ENCODE measurements at places on chromosomes 3 and 15. TPM values are rescaled to one million over a fixed set of nuclear protein-coding genes. Genes with fewer than 3 reads are reported as not detected.

GRCh38 chr3:79012946-79013362 lies 754.8 kb downstream of the ROBO1 start:
- DNase-seq = peak; percentile 89

GRCh38 chr15:76495487-76495886 lies 158.9 kb downstream of the ISL2 start:
- DNase-seq = no peak

The NANOGP8 gene
- not detected for total RNA-seq

DNA sequence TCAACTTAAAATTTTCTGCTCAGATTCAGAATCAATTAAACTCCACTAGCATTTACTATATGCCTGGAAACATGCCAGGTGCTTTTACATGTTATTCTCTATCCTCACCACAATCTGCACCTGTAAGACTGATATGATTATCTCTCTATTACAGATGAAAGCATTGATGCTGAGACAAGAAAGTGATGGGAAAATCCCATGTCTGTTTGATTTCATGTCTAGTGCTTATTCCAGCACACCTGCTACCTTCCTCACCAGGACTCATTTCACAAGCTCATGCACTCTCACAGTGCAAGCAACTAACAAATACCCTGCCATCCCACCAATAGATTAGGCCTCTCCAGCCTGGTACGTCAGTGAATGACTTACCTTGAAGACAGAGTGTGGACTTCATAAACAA lies 25.0 kb upstream of the BCL6 start:
- DNase-seq = no peak

DNA sequence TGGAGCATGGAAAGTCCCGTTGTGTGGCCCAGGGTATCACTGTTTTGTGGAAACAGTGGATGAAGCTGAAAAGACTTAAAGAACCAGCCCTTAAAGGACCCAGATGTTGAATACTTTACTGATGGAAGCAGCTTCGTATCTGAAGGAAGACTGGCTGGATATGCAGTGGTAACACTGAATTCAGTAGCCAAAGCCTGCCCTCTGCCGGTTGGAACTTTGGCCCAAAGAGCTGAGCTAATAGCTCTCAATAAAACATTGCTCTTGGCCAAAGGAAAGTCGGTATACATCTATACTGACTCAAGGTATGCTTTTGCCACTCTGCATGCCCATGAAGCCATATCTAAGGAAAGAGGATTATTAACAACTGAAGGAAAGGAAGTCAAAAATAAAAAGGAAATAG lies 885.4 kb downstream of the PDCD6IP start:
- peak; percentile 71 for DNase-seq

DNA sequence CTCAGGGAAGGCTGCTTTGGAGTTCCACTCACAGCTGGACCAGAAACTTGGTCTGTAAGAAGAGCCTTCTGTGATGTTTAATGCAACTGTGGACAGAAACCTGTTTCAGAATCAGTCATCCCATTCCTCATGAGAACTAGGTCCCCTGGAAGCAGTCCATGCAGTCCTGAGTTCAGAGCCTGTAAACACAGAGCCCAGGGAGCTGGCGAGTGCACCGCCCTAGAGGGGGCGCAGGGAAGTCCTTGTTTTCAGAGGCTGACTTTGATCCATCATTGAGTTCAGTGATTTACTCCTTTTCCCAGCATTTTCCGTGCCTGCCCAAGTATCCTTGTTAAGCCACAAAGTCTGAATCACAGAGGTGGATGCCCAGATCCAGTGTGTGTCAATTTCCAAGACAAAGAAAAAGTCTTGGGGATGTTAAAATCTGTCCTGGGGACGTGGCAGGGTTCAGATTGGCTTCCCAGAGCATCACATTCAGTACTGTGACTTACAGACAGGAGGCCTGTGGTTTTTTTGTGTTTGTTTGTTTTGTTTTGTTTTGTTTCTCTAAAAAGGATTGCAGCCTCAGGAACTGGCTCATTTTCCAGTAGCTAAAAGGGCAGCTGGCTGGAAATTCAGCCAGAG lies 9.8 kb upstream of the TXNRD3 start:
- DNase-seq = peak; percentile 37

DNA sequence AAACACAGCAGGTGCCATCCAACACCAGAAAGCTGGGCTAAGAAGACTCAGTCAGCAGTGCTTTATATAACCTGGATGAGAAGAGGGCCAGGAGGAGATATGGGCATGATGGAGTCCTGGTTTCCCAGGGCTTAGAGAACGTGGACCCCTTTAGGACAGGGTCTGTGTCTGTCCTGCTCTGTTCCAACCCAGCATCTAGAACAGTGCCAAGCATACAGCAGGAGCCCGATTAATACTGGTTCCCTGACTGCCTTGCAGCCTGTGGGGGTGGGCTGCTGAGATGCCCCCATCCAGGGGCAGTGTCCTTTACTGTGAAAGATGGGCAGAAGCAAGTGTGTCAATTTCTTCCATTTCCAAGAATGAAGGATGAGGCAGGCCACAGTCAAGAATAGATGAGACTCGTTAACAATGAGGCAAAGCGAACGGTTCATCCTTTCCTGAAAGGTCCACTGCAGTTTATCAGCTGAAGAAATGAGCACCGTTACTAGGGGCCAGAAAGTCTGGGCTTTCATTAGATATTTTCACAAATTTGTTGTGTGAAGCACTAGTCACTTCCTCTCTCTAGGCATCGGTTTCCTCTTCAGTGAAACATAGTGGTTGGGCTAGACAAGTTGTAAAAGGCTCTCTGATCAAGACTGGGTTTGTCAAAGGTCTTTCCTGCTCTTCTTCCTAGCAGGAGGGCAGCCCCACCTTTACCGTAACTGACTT lies 72.0 kb upstream of the HERC1 start:
- DNase-seq = no peak

The CHRM5 gene
- total RNA-seq = not detected

- DNase-seq = peak; percentile 10
Measured at GRCh38 chr15:72339777-72340177, 19.8 kb upstream of the CELF6 start.

DNA sequence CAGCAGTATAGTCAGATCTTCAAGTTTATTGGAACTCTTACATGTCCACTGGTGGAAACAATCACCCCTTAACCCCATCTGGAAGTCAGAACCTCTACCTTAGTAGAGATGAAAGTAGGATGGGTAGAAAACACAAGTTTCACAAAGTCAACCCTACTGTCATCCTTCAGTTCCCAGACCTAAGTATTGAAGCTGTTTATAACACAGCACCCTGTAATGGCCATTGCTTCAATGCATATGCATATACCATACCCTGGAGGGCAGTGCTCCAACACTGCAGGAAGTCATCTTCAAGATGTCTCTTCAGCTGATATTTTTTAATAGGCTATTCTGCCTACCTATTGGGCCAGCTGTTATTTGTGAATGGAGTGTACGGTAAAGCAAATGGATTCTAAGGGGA lies 241.3 kb downstream of the UBE2E2 start:
- DNase-seq = no peak

- DNase-seq = peak; percentile 97
Measured at GRCh38 chr3:69821133-69821532, 81.9 kb downstream of the MITF start.

The MUSTN1 gene
- 0.43 TPM for total RNA-seq

DNA sequence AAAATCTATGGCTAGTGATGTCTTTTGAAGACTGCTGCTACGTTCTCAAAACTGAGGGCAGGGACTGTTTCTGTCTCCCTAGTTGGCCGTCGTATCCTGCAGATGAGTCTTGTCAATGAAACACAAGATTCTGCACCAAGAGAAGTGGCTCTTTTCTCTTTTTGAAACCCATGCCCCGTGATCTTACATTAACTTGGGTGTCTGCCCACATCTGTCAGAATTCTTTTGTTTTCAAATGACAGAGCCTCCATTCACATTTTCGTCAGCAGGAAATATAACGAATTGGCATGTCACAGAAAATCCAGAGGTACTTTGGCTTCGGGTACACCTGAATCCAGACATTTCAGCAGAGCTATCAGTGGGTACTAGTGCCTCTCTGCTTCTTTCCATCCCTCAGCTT lies 331.3 kb upstream of the PROK2 start:
- no peak for DNase-seq

DNA sequence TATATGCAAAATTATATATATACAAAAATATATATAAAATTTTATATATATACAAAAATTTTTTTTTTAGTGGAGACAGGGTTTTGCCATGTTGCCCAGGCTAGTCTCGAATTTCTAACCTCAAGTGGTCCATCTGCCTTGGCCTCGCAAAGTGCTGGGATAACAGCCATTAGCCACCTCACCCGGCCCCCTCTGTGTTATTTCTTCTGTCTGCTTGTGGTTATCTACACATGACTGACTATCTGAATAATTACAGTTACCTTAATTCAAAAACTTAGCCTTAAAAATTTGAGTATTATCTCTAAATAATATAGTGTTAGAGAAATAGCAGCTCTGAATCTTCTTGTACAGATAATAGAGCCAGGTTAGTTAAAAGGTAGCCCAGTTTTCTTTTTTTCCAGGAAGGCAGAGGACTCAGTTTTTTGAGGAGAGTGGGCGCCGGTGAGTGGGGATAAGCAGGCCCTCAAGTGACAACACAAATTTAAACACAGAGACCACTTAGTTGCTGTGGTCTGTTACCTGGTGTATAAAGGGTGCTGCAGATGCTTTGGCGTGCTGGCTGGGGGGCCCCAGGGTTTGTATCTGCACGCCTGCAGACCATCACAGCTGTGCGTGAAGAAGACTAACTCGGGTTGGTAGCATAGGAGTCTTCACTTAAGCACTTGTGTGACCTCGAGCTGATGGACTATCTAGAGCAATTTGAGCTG lies 83.7 kb downstream of the TRAK1 start:
- no peak for DNase-seq

The ZPLD1 gene
- 0.45 TPM for total RNA-seq

GRCh38 chr3:67856718-67857117 lies 202.3 kb upstream of the SUCLG2 start:
- no peak for DNase-seq

The PRC1 gene
- 92.3 TPM for total RNA-seq

GRCh38 chr15:29072444-29072843 lies 186.7 kb downstream of the APBA2 start:
- DNase-seq = no peak

DNA sequence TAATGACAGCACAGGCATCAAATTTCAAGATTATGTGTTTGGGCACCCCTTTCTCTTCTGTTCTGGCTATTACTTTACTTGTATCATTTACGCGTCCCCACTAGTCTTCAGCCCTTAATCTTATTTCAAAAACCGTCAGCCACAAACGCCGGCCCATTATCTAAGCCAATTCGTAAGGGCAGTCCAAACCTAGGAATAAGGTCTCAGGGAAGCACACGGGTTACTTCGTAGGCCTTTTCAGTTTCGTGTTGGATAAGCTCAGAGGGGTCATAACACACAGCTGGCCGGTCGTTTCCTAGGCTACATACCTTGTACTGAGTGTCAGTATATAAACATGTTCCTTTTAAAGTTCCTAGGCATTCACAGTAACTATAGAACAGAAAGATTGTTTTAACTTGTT lies 5.1 kb upstream of the DNAAF4 start:
- DNase-seq = no peak

DNA sequence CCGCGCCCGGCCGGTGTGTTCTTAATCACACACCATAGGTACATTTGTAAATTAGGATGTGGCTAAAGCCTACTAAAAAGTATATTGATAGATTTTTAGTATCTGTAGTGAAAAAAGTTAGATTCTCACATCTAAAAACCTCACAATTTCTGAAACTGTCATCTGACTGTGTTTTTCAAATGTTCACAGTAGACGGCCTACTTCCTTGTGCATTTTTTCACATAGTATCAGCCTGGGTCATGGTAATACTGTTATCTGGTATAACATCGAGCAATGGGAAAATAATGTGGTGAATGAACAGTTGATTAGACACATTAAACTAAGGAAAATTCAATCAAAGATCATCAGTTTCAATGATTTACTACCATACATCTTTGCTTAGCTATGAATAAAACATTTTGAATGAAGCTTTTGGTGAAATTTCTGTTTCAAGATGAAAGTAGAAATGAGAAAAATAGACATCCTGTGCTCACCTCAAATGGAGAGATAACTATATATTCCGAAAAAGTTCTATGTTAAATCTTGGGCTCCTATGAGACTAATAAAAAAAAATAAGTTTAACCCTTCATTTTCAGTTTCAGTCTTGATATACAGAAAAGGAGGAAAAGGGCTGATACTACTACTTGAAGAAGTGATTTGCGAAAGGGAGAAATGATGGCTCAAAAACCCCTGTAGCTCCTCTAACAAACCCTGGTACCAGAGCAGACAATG lies 262.7 kb downstream of the ZBTB20 start:
- no peak for DNase-seq

DNA sequence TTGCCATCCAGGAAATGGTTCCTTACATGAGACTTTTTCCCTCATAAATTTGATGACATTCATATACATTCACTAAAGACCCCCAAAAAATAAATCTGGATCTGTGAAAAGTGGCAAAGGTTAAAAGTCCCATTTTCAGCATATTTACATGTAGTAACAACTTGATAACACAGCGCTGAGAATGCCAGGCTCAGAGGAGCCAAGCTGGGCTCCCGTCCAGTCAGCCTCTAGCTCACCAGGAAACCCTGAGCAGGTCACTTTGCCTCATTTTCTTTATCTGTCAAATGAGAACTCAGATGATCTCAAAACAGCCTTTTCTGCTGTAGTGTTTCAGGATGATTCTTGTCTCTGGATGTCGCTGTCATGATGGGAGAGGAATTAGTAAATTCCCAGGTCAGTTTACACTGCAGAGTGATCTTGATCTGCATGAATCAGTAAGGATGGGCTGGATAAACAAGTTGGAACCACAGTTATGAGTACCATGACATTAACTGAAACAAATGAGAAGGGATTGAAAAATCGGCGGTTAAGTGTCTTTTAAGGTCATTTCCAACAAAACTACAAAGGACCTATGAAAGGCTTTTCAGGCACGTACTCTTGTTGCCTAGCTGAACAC lies 82.8 kb downstream of the PPARG start:
- no peak for DNase-seq

The TEX55 gene
- not detected for total RNA-seq

DNA sequence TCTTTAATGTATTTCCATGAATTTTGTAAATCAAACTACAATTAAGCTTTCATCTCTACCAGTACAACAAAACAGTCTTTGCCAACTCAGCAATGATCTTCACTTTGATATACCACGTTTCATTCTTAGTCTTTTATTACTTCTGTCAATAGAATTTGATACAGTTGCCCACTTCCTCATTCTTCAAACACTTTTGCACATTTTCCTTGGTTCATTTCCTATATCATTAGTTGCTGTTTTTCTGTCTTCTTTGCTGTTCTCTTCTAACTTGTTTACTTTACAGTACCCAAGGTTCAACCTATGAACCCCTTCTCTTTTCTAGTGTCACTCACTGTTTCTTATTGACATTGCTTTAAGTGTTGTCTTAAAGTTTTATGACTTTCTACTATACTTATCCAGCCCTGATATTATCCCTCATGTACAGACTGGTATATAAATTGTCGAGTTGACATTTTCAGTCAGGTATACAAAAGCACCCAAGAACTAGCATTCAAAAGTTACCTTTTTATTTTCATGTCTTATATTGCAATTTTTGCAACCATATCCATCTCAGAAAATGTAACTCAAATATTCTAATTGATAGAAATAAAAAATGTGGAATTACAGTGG lies 903.1 kb downstream of the NSUN3 start:
- no peak for DNase-seq

GRCh38 chr3:99645277-99646106 lies 7.1 kb downstream of the COL8A1 start:
- peak; percentile 66 for DNase-seq

The CISH gene
- 0.32 TPM for total RNA-seq
